ENCODE measurements at places on chromosomes 6 and 20.
A peak's percentile ranks its signal among the peaks of the same experiment; 100 is the strongest.

GRCh38 chr6:7270320-7271204, 42.4 kb downstream of the SSR1 start:
- no peak for DNase-seq

DNA sequence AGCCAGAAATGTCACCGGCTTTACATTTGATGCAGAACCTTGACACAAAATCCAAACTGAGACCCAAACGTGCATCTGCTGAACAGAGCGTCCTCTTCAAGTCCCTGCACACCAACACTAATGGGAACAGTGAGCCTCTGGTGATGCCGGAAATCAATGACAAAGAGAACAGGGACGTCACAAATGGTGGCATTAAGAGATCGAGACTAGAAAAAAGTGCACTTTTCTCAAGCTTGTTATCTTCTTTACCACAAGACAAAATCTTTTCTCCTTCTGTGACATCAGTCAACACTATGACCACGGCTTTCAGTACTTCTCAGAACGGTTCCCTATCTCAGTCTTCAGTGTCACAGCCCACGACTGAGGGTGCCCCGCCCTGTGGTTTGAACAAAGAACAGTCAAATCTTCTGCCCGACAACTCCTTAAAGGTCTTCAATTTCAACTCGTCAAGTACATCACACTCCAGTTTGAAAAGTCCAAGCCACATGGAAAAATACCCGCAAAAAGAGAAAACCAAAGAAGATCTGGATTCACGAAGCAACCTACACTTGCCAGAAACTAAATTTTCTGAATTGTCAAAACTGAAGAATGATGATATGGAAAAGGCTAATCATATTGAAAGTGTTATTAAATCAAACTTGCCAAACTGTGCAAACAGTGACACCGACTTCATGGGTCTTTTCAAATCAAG, 108.4 kb downstream of the RTN4IP1 start:
- no peak for DNase-seq

- no peak for DNase-seq
Observed at GRCh38 chr6:130929036-130929678, 102.0 kb downstream of the SMLR1 start.

DNA sequence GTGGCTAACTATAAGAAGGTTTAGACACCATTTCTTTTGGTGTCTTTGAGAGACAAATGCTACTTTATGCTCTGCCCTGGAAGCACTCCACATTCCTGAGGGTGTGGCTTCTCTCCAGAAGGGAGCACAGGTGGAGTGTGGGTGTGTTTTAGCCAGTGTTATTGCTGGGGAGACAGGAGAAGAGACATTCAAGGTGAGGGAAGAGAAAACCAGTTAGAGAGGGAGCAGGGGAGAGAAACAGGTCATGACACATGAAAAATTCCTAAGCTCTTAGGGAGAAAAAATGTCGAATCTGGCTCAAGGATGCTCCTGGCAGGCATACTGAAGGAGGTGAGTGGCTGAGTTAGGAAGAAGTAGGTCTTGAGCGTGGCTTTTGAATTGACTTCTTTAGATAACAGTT, 292.8 kb downstream of the CLIC5 start:
- DNase-seq: no peak

GRCh38 chr6:108609276-108609769, 48.6 kb downstream of the FOXO3 start:
- no peak for DNase-seq

GRCh38 chr6:43718387-43719105, 31.0 kb upstream of the MRPS18A start:
- no peak for DNase-seq

GRCh38 chr20:19785173-19785982, 27.3 kb downstream of the RIN2 start:
- no peak for DNase-seq

DNA sequence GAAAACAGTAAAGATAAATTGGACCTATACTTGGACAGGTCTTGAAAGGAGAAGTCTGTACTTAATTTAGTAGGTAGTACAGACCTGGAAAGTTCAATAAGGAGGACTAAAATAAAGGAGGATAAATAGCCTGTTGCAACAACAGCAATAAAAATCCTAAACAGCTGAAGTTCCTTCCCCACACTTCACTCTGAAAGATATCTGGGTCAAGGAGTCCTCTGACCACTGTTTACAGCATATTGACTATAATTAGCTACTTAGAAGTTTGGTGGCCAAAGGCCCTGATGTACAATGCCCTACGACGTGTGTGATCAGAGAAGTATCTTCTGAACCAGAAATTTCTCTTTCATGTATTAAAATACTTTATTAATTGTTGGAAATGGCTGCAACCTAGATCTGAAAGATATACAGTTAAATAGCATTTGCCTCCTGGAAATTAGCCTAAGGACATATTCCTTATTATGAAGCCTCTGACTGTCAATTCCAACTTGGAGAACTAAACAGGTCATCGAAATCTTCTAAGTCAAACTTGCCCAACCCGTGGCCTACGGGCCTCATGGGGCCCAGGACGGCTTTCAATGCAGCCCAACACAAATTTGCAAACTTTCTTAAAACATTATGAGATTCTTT, 82.8 kb downstream of the KIF13A start:
- no peak for DNase-seq

DNA sequence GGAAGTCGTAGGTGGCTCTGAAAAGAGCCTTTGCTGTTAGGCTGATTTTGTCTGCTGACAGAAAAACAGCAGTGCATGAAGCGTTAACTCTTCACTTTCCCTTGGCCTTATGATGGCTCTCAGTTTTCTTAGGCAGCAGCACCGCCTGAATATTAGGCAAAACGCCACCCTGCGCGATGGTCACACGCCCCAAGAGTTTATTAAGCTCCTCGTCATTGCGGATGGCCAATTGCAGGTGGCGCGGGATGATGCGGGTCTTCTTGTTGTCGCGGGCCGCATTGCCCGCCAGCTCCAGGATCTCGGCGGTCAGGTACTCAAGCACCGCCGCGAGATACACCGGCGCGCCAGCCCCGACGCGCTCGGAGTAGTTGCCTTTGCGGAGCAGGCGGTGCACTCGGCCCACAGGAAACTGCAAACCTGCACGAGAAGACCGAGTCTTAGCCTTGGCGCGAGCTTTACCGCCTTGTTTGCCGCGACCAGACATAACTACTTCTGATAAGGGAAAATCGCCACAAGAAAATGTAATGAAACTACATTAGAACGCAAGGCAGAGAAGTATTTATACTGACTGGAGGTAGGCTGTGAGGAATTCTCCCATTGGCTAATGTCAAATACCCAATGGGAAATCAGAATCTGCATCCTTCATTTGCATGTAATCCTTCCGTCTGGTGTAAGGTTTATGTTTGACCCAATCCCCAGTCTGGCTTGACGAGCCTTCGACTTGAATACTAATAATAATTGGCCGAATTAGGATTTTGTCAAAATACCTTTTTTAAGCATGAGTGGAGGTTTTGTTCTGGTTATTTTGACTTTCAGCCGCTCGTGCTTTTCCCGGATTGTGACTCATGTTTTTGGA, 53.9 kb upstream of the HFE start:
- DNase-seq: peak; percentile 82

GRCh38 chr20:3710703-3711483, 1.5 kb downstream of the SIGLEC1 start:
- peak; percentile 88 for DNase-seq

- DNase-seq: no peak
Observed at GRCh38 chr20:54194724-54195438, 13.0 kb upstream of the PFDN4 start.

DNA sequence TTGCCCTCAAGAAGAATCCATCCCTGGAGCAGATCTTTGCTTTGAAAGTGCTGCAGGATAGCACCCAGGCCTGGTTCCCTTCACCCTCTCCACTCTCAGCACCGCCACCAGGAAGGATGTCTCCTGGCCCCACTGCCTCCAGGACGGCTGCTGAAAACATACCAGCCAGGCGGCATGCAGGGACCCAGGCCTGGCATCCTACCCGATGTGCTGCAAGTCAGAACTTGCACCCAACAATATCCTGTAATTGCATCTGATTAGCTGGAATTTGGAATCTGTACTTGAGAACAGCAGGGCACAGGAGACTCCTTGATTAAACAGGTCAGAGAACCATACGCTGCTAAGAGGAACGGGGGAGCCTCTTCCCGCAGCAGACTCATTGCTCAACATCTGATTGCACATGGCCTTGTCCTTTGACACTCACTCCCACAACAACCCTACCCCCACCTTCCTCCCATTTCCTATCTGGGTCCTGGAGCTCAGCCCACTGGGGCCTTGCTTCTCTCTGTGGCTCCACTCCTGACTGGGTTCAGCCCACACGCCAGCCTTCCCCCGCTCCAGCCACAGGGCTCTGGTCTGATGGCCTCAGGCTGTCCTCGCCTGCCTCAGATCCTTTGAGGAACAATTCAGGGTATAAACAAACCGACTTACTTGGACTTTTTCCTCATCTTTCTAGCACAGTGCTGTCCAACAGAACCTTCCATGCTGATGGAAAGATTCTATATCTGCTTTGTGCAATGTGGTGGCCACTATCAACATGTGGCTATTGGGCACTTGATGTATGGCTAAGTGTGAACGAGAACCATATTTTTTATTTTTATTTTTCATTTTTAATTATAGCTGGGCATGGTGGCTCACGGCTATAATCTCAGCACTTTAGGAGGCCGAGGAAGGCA, 78.0 kb downstream of the FGD2 start:
- no peak for DNase-seq

- DNase-seq: no peak
Observed at GRCh38 chr6:2485116-2485515, 239.7 kb upstream of the GMDS start.

DNA sequence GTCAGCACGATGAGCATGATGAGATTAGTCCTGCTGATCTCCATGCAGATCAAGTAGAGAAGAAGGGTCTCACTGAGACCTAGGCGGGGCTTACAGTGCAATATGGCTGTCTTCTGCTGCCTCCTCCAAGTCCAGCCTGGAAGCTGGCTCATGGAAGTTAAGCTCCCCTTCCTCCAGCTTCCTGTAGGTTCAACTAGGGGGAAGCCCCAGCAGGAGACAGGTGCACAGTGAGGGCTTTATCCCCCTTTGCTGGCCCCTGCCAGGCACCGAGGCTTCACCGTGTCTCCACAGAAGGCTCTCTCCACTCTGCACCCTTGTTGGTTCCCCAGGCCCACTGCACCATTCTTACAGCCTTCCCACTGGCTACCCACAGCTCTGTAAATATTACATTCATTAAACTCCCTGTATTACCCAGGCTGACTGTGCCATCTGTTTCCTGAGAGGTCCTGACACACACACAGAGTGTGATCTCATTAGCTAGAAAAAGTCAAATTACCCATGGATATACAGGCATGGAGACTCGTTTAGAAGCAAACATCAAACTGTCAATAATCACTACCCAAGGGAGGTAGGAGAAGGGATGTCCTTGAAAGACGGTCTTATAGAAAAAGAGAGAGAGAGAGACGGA, 90.4 kb downstream of the SLC2A10 start:
- peak; percentile 17 for DNase-seq

GRCh38 chr20:32190616-32191415, 16.7 kb downstream of the PLAGL2 start:
- DNase-seq: no peak

GRCh38 chr6:29552512-29553051, 7.0 kb downstream of the UBD start:
- no peak for DNase-seq

GRCh38 chr6:132937466-132937906, 123.1 kb downstream of the RPS12 start:
- DNase-seq: no peak

DNA sequence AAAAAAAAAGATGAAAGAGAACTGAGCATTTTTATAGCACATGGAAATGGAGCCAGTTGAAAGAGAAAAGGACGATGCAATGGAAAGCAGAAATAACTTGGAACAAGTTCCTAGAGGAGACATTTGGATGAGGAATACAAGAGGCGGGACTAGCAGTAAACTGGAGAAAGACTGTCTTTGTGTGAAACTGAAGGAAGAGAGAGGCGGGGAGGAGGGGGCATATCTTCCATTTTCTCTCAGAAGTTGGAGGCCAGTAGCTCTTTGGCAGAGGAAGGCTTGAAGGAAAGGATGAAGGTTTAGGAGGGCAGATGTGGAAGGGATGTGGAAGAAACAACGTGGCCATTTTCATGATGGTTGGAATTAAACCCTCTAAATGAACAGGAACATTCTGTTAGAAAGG, 33.0 kb upstream of the ADGRF1 start:
- DNase-seq: no peak

GRCh38 chr6:52788478-52788877, 15.1 kb downstream of the GSTA1 start:
- no peak for DNase-seq

DNA sequence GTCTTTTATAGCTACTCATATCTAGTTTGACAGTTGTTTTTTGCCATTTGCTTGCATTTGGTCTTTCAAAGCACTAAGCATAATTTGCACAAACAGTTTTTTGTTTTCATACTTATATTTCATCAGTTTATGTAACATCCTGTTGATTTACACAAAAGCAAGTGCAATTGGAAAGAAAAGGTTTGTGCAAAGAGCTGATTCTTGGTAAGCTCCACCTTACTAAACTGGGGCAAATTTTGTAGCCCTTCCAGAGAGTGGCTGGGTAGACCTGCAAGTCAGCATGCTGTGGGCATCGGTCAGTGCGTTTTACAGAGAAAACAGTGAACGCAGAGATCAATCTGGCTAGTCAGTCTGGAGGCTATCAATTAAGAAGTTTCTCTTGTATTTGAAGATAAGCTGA, 34.5 kb downstream of the TXLNB start:
- no peak for DNase-seq
